Calu3 (cell line): ENCODE measurements at places on chromosomes 13 and 19.

- no peak for DNase-seq
Observed at GRCh38 chr13:29503041-29503837, 92.2 kb downstream of the SLC7A1 start.

GRCh38 chr13:98221234-98221633, 44.2 kb upstream of the RNF113B start:
- DNase-seq: no peak

DNA sequence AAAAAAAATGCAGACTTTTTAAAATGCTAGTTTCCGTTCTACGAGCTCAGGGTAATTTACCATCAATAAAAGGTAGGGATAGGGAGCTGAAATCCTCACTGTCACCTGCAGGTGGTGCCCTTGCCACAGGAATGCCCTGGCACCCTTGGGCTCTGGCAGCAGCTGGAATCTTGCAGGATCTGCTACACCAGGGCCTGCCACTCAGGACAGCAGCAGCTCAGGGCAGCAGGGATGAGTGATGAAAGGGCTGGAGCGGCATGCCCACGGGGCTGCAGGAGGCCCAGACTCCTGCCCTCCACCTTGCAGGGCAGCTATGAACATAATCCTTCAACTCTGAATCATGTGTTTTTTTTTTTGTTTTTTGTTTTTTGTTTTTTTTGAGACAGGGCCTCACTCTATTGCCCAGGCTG, 54.0 kb downstream of the GNG7 start:
- DNase-seq: peak; percentile 79

DNA sequence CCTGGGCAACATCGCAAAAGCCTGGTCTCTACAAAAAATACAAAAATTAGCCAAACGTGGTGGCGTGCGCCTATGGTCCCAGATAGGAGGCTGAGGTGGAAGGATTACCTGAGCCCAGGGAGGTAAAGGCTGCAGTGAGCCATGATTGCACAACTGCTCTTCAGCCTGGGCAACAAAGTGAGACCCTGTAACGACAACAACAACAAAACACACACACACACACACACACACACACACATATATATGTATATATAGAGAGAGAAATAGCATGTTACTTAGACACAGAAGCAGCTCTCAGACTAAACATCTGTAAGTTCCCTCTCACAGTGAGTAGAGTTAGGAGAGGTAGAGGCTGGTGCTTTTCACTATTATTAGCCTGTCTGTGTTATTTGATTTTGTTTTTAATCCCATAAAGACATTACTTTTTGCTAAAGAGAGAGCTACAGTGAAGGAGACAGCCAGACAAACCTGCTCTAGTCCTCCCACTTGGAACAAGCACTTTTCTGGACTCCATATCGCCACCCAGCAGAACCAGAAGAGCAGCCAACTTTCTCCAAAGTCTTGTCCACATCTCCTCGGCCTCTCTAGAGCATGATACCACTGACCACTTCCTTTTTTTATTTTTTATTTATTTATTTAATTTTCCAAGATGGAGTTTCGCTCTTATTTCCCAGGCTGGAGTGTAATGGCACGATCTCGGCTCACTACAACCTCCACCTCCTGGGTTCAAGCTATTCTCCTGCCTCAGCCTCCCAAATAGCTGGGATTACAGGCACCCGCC, 2.8 kb upstream of the LIN7B start:
- no peak for DNase-seq

- no peak for DNase-seq
Observed at GRCh38 chr13:74865656-74866055, 616.3 kb downstream of the TBC1D4 start.

GRCh38 chr19:38233740-38234251, 9.8 kb upstream of the DPF1 start:
- peak; percentile 92 for DNase-seq

GRCh38 chr13:25286308-25286968, 850 bp downstream of the MTMR6 start:
- no peak for DNase-seq

- no peak for DNase-seq
Observed at GRCh38 chr19:54105796-54106195, 3.1 kb downstream of the NDUFA3 start.

GRCh38 chr13:50161052-50161451, 145.8 kb downstream of the KCNRG start:
- no peak for DNase-seq

GRCh38 chr13:20945952-20946383, 43.4 kb upstream of the XPO4 start:
- no peak for DNase-seq

- no peak for DNase-seq
Observed at GRCh38 chr19:50379602-50380001, 3.3 kb downstream of the NR1H2 start.

DNA sequence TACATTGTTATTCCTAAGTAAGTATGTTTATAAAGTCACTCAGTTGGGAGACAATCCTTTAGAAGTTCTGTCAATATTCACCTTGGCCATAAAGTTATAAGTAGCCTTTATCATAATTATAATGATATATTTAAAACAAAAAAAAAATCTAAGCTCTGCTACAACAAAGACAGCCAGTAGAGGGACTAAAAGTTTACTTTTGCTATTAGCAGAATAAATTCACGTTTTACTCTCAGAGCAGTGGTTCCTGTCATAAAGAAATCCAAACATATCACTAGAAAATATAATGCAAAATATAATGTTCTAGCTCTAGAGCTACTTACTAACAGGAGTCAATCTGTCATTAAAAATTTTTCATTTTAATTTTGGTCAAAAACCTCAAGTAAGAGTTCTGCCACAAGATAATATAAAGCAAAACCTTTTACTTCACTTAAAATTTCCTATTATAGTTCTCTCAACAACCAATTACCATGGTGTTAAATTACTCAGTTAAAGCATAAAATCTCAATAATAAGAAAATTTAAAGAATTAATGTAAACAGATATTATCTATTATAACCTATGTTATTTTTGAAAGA, 17.7 kb downstream of the INTS6 start:
- no peak for DNase-seq

DNA sequence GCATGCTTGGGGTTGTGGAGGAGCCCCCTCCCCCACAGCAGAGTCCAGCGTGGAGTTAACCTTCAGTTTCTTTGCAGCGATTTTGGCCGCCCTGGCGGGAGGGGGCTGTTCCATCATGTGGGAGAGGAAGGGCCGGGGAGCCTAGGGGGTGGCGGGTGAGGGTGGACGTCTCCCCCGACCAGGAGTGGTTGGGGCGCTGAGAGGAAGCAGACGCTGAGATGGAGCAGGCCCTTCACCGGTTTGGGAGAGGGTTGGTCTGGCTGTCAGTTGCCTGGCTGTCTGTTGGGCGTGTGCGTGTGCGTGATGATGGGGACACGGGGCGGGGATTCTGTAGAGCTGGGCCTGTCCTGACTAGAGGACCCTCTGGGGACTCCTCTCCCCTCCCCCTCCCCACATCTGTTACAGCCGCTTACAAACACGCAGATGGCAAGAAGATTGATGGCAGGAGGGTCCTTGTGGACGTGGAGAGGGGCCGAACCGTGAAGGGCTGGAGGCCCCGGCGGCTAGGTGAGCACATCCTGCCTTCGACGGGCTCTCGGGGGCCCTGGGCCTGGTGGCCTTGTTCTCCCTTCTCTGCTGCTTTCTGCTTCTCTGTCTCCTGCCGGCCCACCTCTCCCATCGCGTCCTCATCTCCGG, 9.8 kb upstream of the LIN7B start:
- no peak for DNase-seq

DNA sequence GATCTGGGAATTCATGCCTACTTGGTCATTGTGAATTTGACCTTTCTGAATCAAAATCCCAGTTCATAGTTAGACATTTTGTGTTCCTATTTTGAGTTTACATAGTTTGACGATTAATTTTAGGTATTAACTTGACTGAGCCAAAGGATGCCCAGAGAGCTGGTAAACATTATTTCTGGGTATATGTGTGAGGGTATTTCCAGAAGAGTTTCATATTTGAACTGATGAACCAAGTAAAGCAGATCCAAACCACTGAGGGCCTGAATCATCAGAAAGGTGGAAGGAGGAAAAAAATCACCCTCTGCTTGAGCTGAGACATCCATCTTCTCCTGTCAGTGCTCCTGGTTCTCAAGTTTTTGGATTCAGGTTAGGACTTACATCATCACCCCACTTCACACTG, 116.6 kb downstream of the CYSLTR2 start:
- DNase-seq: no peak

- DNase-seq: no peak
Observed at GRCh38 chr13:20704459-20705069, 1.1 kb downstream of the IL17D start.
